Suprapubic skin (tissue), 4 donors: ENCODE measurements at places on chromosomes 1 and 21.

- DNase-seq = no peak
- no peak overlapping the region for H3K4me3 ChIP-seq
- no peaks in the 10 kb centered on the region for H3K36me3 ChIP-seq
- peaks cover 10% of the 10 kb centered on the region for H3K27me3 ChIP-seq
- H3K4me1 ChIP-seq = peaks cover 12% of the 10 kb centered on the region
Observed at GRCh38 chr1:154874465-154874864, 4.4 kb upstream of the KCNN3 start.

DNA sequence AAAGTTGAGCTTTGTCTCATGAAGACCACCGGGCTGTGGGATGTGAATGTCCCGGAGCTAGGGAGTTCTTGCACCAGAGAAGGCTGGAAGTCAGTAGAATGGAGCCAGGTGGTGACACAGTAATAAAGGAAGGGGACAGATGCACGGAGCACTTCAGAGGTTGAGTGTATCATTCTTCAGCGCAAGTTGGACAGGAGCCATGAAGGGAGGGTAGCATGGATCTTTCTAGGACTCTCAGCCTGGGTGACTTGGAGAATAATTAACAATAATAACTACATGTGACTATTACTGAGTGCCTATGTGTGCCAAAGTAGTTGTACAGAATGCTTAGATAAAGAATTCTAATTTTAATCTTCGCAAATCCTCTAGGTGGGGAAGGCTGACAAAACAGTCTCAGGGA lies 258.7 kb upstream of the AJAP1 start:
- peaks cover 21% of the 10 kb centered on the region for H3K27me3 ChIP-seq
- DNase-seq = no peak
- no peaks in the 10 kb centered on the region for H3K4me1 ChIP-seq
- no peak overlapping the region for H3K4me3 ChIP-seq

DNA sequence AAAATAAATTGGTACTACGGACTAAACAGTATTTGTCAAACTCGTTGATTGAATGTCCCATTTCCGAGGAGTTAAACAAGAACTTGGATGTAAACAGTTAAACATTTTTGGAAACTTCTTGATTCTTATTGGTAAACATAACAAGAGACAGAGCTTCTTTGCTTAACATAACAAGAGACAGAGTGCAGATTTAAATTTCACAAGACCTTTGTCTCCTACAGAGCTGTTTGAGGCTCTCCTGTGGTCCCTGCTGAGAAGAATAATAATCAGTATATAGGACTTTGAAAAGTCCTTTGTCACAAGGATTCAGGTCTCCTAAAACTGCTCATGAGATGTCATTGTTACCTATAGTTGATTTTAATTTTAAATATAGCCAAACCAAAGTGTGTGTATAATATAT lies 170.6 kb upstream of the C21orf91 start:
- H3K27me3 ChIP-seq = no peaks in the 10 kb centered on the region
- H3K4me1 ChIP-seq = no peaks in the 10 kb centered on the region
- no peak overlapping the region for H3K4me3 ChIP-seq
- H3K27ac ChIP-seq = no peak overlapping the region
- no peak for DNase-seq

DNA sequence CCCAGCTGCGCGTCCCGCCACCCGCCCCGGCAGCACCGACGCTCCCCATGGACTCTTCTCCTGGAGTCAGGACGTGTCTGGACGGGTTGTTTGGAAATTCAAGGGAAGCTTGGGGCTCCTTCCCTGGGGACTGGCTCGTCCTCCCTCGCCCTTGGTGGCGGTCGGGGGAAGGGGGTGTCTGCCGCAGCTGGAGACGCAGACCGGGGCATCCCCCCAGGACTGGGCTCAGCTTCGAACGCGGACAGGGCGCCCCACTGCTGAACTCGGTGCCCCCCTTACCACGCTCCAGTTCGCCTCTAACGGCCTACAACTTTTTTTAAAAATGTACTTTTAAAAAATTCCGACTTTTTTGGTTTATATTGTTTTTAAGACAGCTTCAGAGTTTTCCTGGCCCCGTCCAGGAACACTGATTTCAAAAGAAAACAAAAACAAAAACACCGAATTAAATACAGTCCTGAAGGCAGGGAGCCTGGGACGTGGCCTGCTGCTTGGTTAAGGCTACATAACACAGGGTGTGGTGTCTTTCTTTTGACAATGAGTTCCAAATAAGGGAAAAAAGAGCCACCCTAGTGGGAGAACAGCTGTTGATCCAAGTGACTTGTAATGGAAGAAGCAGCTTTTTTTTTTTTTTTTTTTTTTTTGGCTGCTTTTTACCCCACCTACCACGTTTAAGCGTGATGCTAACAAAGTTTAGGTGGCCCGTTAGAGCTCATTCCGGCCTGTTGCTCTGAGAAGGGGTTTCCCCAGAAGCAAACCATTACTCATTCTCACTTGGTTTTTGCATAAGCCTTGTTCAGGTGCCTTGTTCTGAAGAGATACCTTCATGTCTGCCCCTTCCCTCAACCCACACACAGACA lies 862 bp upstream of the DIPK1A start:
- DNase-seq = peak; percentile 74
- peak overlapping the region; percentile 94 for H3K27ac ChIP-seq
- H3K4me3 ChIP-seq = peak overlapping the region; percentile 87
- H3K36me3 ChIP-seq = no peaks in the 10 kb centered on the region
- H3K4me1 ChIP-seq = peaks cover 19% of the 10 kb centered on the region

- H3K4me1 ChIP-seq = no peaks in the 10 kb centered on the region
- no peak overlapping the region for H3K4me3 ChIP-seq
- DNase-seq = peak; percentile 81
- H3K27me3 ChIP-seq = no peaks in the 10 kb centered on the region
- H3K36me3 ChIP-seq = peaks cover 60% of the 10 kb centered on the region
Observed at GRCh38 chr1:119948342-119949214, 52.3 kb upstream of the ADAM30 start.

DNA sequence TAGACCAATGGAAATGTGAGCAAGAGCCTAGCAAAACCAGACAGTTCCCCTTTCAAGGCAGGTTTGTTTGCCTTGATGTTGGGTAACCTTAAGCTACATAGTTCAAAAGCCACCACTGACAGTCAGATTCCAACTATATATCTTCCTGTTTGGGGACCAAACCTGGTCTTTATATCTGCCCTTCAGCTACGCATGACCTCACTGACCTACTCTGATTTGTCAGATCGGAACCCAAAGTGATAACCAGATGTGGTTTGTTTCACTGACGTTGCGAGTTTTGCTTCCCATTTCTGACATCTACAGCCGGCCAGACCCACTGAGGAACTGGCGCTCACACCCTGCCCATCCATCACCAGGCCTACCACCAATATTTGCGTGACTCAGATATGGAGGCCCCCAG lies 361.1 kb upstream of the CHRM3 start:
- no peak overlapping the region for H3K27ac ChIP-seq
- H3K4me1 ChIP-seq = no peaks in the 10 kb centered on the region
- H3K36me3 ChIP-seq = no peaks in the 10 kb centered on the region
- DNase-seq = no peak
- H3K27me3 ChIP-seq = no peaks in the 10 kb centered on the region

DNA sequence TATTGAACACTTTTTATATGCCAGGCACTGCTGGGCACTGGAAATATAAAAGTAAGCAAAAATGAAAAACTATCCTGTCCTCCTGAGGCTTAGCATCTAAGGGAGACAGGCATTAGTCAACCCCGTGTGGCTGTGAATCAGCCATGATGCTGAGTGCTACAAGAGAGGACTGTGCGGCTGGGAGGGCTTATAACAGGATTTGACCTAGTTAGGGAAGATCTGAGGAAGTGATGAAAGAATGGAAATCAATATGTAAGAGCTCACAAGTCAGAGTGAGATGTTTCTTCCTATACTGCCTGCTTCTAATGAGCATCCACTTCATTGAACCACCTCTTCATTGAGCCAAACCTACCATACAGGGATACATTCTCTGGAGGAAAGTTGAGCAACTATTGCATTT lies 15.1 kb downstream of the TRIM45 start:
- no peak overlapping the region for H3K27ac ChIP-seq
- no peaks in the 10 kb centered on the region for H3K27me3 ChIP-seq
- DNase-seq = no peak

GRCh38 chr21:24045775-24046215 lies 1561.5 kb downstream of the MRPL39 start:
- peak; percentile 80 for DNase-seq
- H3K4me1 ChIP-seq = no peaks in the 10 kb centered on the region
- H3K27ac ChIP-seq = no peak overlapping the region
- H3K4me3 ChIP-seq = no peak overlapping the region
- H3K27me3 ChIP-seq = no peaks in the 10 kb centered on the region
- no peaks in the 10 kb centered on the region for H3K36me3 ChIP-seq

- DNase-seq = no peak
- no peaks in the 10 kb centered on the region for H3K4me1 ChIP-seq
- H3K4me3 ChIP-seq = no peak overlapping the region
- no peaks in the 10 kb centered on the region for H3K36me3 ChIP-seq
- H3K27ac ChIP-seq = no peak overlapping the region
Observed at GRCh38 chr1:18058981-18059605, 48.5 kb upstream of the IGSF21 start.

DNA sequence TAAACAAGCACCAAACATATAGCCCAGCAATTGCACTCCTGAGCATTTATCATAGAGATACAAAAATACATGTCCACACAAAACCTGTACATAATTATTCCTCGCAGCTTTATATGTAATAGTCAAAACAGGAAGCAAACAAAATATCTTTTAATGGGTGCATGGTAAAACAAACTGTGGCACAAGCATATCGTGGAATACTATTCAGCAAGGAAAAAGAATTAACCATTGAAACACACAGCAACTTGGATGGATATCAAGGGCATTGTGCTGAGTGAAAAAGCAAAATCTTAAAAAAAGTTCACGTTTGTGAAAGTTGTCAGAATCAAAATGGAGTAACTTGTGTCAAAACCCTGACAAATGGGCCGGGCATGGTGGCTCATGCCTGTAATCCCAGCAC lies 12.4 kb downstream of the TNFRSF9 start:
- H3K36me3 ChIP-seq = no peaks in the 10 kb centered on the region
- H3K4me1 ChIP-seq = no peaks in the 10 kb centered on the region
- H3K4me3 ChIP-seq = no peak overlapping the region
- no peak for DNase-seq
- no peak overlapping the region for H3K27ac ChIP-seq
- peaks cover 30% of the 10 kb centered on the region for H3K27me3 ChIP-seq

GRCh38 chr1:207248544-207249198 lies 72.8 kb upstream of the CD55 start:
- no peaks in the 10 kb centered on the region for H3K27me3 ChIP-seq
- no peak overlapping the region for H3K4me3 ChIP-seq
- H3K4me1 ChIP-seq = no peaks in the 10 kb centered on the region
- no peak overlapping the region for H3K27ac ChIP-seq
- no peak for DNase-seq
- H3K36me3 ChIP-seq = no peaks in the 10 kb centered on the region

DNA sequence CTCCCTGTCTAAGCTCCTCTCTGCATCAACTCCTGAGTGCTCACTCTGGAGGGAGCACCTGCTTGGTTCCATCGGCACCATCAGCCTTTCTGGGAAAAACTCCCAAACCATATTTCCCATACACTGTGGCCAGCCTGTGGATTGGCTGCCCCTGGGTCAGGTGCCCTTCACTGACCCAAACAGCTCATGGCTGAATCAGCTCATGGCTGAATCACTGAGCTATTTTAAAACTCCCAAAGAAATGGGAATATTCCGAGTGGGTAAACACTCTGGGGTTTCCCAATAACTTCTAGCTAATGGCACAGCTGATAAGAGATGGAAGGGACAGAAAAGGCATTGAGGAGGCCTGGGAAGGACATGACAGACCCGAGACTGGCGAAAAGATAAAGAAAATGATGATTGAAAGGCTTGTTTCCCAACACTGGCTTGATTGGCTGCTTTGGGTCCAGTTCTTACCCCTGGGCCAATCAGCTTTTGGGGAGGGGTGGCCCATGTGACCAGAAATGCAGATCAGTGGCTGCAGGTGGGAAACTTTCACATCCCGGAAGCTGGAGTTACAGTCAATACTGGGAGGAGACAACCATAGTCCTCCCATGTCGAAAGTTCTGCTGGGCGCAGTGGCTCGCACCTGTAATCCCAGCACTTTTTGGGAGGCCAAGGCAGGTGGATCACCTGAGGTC lies 37.3 kb upstream of the KAZN start:
- DNase-seq = no peak
- H3K27me3 ChIP-seq = no peaks in the 10 kb centered on the region
- no peak overlapping the region for H3K4me3 ChIP-seq
- no peak overlapping the region for H3K27ac ChIP-seq

DNA sequence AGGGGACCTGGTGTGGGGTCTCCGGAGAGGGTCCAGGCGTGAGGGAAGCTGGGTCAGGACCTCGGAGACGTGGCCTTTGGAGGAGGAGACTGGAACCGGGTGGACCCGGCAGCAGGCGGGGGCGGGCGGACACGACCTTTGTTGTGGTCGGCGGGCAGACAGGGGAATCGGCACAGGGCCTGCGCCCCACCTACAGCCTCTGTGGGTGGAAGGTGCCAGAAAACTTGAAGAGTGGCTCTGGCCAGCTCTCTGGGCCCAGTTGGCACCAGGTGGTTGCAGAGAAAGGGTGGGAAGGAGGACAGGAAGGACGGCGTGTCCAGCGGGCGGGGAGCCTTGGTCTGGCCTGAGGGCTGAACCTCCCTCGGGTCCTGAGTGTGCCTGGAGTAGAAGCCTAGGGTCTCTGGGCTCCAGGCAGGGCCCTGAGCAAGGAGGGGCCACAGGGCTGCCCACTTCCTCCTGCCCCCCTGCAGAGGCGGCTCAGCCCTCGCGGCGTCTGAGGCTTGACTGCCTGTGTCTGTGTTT lies 7.7 kb upstream of the TTLL10 start:
- peaks cover 34% of the 10 kb centered on the region for H3K4me1 ChIP-seq
- DNase-seq = no peak
- H3K36me3 ChIP-seq = no peaks in the 10 kb centered on the region
- peak overlapping the region; percentile 85 for H3K27ac ChIP-seq

GRCh38 chr1:162970021-162970420 lies 99.1 kb upstream of the RGS4 start:
- H3K4me1 ChIP-seq = no peaks in the 10 kb centered on the region
- H3K4me3 ChIP-seq = no peak overlapping the region
- no peak overlapping the region for H3K27ac ChIP-seq
- H3K27me3 ChIP-seq = no peaks in the 10 kb centered on the region

DNA sequence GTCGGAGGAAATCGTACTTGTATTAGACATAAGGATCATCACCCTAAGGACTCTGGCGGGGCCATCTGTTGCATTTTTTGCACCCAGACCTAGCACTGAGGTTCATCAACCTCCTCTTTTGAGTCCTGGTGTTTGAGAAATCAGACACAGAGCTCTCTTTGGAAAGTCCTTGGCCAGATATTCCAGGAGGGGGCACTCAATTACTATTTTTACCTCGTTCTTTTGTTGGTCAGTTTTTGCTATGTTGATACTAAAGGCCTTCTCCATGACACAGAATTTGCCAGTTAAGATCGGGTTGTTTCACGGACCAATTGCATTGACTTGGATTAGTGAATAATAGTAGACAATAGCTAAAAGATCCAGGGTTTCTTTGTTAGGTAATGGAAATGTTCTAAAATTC lies 711.2 kb downstream of the KCNT2 start:
- no peak overlapping the region for H3K4me3 ChIP-seq
- H3K4me1 ChIP-seq = no peaks in the 10 kb centered on the region
- DNase-seq = no peak
- H3K27ac ChIP-seq = no peak overlapping the region
- no peaks in the 10 kb centered on the region for H3K36me3 ChIP-seq

- no peak overlapping the region for H3K27ac ChIP-seq
- no peak overlapping the region for H3K4me3 ChIP-seq
- H3K27me3 ChIP-seq = no peaks in the 10 kb centered on the region
- H3K36me3 ChIP-seq = no peaks in the 10 kb centered on the region
- peaks cover 33% of the 10 kb centered on the region for H3K4me1 ChIP-seq
Observed at GRCh38 chr1:225607355-225607754, 45.6 kb downstream of the ENAH start.
